ENCODE measurements at places on chromosomes 7 and 10.

DNA sequence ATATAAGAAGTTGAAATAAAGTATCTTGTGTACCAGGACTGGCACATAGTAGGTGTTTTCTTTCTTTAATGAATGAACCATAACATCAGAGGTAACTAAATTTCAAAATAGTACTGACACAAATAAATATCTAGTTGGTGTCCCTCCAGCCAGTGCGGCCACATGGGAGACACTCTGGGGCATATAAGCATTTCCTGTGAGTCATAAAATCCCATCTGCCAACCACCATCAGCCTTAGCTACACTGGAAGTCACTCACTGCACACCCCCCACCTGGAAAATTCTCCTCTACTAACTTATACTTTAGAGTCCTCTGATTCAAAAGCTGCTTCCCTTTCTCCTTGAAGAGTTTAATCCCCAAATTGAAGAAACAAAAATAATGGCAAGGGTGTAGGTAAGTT is 32.5 kb downstream of the DYDC1 start:
- DNase-seq = peak; percentile 59

DNA sequence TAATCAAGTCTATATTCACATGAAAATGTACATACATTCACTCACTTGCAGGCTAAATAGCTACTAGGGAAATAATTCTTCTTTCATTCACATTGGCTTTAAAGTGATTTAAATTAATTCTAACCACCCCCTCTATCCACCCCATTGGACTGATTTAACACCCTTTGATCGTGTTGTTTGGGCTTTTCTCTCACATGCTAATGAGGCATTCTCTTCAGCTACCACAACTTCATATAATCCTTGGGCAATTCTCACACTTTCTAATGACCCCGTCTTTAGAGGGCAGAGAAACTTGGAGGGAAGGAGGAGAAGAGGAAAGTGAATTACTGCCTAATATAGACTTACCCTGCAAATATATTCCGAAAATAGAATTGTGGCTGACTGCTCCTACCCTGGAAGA is 24.6 kb downstream of the GRM3 start:
- DNase-seq = no peak

DNA sequence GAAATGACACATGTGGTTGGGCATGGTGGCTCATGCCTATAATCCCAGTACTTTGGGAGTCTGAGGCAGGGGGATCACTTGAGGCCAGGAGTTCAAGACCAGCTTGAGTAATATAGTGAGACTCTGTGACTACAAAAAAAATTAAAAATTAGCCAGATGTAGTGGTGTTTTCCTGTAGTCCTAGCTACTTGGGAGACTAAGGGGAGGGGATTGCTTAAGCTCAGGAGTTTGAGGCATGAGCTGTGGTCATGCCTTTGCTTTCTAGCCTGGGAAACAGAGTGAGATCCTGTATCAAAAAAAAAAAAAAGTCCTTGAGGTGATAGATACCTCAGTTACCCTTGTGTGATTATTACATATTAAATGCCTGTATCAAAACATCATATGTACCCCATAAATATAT is 116.7 kb downstream of the SLC25A40 start:
- DNase-seq = no peak

DNA sequence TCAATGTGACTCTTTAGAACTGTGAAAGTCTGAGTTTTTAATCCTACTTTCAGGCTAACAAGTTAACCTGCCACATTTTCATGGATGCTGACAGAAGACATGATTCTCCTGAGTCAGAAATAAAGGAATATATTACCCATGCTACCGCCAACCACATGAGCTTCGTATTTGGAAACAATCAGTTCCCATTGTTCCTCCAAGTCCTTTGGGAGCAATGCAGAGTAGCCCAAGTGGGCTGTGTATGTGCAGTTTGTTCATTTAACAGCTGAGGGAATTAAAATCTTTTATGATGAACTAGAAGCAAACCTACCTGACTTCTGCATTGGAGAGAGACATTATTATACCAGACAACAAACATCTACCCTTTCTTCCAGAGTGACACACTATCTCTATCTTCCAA is 169.3 kb upstream of the BET1 start:
- DNase-seq = no peak

- DNase-seq = peak; percentile 89
Observed at GRCh38 chr7:28483908-28484605, 71.7 kb downstream of the CREB5 start.

DNA sequence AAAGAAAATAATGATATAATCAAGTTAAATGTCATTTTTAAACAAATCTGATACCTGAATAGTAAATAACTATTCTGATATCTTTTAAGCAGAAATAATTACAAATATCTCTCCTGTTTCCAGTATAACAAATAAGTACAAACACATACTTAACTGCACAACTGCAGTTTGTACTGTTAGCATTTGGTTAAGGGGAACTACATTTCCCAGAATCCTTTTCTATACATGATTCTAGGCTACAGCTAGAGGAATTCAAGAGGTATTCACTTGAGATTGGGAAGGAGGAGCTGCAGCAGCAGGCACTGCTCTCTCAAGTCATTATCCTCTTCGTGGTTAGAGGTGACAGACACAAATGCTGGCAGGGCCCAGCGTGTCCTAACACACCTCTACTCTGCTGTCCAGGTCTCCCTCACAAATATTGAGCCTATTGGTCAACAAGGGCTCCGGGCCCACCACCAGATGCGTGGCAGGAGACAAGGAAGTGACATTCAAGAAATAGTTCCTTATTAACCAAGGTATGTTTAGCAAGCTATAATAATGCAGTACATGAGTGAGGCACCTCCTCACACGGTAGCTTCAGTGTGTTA is 255.1 kb upstream of the MKLN1 start:
- peak; percentile 47 for DNase-seq

GRCh38 chr7:46256870-46257661 is 336.0 kb upstream of the IGFBP3 start:
- DNase-seq = peak; percentile 45

DNA sequence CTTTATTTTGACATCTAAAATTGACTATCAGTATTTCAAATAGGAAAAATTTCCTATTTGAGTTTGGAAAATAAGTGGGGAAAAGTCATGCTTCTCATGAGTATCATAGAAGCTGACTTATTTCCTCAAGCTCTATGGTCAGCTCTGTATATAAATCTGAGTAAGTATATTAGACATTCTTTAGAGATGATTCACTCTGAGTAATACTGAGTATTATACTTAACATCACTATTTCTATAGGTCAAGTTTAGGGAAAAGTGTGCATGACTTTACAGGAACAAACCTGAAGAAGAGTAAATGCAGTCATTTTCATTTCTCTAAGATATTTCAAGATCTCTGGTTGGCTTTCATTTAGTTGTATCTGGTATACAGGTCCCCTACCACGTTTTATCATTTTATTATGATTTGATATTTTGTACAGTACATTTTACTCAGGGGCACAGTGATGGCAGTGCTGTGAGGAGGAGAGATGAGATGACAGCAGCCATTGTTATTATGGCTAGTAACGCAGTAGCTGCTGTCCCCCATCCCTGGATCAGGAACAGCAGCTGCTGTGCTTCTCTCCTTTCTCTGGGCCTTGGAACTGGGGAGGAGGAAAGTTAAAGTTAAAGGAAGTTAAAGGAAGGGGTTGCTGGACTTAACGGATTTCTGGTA is 15.2 kb downstream of the SND1 start:
- DNase-seq = peak; percentile 73

DNA sequence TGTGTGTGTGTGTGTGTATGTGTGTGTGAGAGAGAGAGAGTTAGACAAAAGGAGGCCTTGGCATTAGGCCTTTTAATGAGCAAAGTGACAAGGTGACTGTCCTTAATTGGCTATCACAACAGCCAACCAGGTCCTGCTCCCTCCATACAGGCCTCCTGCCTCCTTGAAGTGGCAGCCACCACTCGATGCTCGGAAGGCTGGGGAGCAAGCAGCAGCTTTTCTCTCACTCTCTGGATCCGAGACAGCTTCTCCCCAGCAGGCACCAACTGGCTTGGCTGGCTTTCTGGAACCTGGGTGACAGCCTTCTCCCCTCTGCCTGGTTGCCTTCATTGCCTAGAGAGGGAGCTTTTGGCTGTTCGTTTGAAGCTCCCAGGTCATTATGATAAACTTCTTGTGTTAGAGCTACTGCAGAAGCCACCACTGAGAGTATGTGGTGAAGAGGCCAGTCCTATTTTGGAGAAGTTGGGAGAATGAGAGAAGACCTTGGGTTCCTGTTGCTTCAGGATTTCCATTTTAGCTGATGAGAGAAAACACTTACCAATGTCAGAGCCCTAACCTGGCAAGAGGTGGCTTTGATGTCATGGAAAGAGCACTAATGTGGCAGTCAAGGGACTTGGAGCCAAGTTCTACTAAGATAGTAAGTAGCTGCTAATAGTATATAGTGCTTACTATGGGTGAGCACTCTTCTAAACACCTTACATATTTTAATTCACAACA is 37.6 kb downstream of the RPS24 start:
- DNase-seq = no peak

- DNase-seq = no peak
Observed at GRCh38 chr10:129398711-129399141, 68.3 kb upstream of the MGMT start.

DNA sequence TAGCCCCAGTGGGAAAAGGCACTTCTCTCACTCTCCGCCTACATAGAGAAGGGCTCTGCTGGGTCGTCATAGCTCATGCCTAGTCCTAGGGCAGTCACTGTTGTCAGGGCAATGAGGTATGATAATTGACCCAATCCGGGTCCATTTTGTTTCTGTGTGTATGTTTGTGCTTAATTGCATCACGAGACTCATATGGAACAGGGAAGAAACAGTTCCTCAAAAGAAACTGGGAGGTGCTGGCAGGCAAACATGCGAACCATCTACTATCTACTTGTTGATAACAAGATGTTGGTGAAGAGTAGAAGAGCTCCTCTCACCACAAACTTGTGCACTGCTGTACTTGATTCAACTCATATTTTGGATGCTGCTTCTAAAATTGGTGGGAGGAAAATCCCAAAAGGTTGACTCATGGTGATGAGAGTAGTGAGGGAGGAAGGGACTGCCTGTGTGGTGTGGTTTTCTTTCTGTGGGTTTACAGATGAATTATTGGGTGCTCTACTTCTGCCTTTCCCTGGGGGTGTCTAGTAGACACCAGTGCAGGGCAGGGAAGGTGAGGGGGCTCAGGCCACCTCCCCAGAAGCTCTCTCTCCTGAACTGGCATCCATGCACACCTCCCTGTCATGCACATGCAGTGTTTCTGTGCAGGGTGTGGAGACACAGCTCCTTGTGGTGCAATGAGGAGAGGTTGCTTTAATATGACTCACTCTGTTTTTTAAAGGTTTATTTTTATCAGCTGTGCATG is 29.4 kb downstream of the LSMEM1 start:
- peak; percentile 90 for DNase-seq

GRCh38 chr10:45491061-45491460 is 117.0 kb downstream of the ALOX5 start:
- DNase-seq = no peak

DNA sequence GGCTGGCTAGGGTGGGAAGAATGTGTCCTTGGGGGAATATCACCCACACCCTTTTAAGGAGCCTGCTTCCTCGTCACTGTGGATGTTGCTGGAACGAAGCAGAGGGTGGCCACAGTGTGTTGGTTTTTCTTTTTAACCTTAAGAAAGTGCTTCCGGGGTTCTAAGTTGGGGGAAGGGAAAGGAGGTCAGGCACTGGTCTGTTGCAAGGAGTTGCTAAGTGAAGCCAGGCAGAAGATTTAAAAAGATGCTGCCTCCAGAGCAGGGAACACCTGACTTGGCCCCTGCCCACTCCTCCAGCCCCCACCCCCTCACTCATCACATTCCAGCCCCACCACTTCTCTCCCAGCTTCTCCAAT is 213.1 kb downstream of the EMX2 start:
- DNase-seq = no peak

GRCh38 chr10:44725404-44725803 is 185.7 kb upstream of the TMEM72 start:
- DNase-seq = peak; percentile 73

DNA sequence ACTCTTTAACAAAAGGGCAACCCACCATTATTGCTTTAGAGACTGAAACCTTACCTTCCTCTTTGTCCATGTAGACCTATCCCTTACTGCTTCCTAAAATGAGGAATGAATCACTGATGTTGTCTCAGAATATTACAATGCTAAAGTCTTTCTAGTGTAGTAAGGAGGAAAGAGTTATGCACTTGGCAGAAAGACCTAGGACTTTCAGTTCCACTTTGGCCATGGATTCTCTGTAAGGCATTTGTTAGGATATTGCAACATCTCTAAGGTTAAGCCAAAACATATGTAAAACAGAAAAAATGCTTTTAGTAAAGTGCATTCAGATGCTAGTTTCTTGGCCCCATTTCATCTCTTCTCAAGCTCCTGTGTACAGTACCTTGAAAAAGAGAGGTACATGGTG is 230.9 kb downstream of the PARD3 start:
- DNase-seq = peak; percentile 95
